ENCODE measurements at places on chromosomes 16 and 17.
A peak's percentile ranks its signal among the peaks of the same experiment; 100 is the strongest.

- no peak for DNase-seq
Observed at GRCh38 chr16:87580855-87581261, 21.4 kb upstream of the JPH3 start.

DNA sequence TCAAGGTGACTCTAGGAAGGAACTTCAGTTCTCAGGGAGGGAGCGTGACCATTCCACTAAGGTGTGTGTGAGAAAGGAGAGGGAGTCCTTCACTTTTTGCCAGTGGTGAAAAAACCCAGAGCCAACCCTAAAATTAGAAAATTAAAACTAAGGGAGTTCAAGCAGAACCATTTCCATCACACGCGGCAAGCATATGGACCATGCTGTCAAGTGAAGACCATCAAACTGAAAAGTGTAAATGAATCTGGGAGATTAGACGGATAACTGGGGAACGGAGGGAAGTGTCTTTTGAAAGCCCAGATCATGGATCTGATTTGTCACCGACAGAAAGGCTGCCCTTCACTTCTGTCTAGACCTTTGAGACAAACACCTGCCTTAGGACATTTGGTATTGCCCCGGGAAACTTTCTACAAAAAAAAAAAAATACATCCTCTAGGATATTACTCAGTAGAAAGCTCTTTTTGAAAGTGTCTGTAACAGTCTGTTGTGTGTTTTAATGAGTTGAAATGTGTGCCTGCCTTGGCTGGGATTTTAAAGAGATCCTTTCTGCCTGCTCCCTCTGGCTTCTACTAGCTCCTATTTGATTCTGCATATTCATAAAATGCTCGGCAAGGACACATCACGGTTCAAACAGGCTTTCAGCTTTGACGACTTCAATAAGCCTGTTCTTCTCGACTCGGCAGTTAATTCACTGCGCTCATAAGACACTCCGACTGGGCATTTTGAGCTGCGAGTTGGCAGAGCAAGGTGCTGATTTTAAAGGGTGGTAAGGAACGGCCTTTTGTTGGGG, 81.4 kb upstream of the ERCC4 start:
- no peak for DNase-seq

DNA sequence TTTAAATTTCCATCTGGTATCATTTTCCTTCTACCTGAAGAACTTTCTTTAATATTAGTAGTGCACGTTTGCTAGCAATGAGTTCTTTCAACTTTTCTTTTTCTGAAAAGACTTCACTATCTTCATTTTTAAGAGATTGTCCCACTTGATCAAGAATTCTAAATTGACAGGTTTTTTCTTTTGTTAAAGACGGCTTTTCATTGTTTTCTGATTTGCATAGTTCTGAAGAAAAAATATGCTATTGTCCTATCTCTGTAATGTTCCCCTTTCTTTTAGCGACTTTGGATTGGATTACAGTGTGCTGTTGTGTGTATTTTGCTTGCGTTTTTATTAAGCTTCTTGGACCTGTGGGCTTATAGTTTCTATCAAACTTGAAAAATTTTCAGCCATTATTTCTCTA, 126.3 kb upstream of the NACA2 start:
- DNase-seq = no peak

- no peak for DNase-seq
Observed at GRCh38 chr16:12995721-12996372, 94.4 kb downstream of the SHISA9 start.

DNA sequence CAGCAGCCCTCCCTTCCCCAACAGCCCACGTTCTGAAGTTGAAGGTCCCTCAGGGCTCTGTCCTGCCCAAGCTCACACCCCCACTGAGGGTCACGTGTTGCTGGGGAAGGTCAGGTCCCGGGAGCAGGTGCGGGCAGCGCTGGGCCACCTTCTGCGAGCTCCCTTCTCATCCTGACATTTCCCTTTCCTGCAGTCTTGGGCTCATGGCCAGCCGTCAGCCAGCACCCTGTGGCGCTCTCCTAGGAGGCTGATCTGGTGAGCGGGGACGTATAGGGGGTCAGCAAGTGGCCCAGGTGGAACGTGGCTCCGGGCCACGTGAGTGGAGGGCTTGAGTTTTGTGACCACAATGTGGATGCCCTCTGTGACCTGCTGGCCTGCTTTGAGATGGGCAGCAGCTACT, 73.4 kb downstream of the RAP1GAP2 start:
- no peak for DNase-seq

GRCh38 chr17:35082073-35082657, 18.7 kb upstream of the RFFL start:
- DNase-seq = no peak

GRCh38 chr17:42928714-42929496, 28.3 kb downstream of the G6PC1 start:
- peak; percentile 59 for DNase-seq

DNA sequence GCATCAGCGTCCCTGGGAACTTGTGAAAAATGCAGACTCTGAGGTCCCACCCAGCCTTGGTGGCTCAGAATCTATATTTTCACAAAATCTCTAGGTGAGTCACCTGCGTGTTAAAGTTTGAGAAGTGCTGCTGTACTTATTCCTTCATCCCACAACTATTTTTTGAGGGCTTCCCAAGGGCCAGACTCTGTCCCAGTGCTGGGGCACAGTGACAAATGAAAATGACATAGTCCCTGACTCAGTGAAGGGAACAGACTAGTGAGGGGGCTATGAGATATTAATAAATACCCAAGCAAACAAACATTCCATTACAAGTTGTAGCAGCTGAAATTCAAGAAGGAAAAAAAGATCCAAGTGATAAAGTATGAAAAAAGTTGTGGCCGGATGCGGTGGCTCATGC, 9.9 kb upstream of the EMP2 start:
- no peak for DNase-seq

GRCh38 chr16:68972720-68973119, 129.4 kb downstream of the TANGO6 start:
- no peak for DNase-seq

GRCh38 chr16:67917140-67917851, 14.4 kb downstream of the CTRL start:
- DNase-seq = no peak

DNA sequence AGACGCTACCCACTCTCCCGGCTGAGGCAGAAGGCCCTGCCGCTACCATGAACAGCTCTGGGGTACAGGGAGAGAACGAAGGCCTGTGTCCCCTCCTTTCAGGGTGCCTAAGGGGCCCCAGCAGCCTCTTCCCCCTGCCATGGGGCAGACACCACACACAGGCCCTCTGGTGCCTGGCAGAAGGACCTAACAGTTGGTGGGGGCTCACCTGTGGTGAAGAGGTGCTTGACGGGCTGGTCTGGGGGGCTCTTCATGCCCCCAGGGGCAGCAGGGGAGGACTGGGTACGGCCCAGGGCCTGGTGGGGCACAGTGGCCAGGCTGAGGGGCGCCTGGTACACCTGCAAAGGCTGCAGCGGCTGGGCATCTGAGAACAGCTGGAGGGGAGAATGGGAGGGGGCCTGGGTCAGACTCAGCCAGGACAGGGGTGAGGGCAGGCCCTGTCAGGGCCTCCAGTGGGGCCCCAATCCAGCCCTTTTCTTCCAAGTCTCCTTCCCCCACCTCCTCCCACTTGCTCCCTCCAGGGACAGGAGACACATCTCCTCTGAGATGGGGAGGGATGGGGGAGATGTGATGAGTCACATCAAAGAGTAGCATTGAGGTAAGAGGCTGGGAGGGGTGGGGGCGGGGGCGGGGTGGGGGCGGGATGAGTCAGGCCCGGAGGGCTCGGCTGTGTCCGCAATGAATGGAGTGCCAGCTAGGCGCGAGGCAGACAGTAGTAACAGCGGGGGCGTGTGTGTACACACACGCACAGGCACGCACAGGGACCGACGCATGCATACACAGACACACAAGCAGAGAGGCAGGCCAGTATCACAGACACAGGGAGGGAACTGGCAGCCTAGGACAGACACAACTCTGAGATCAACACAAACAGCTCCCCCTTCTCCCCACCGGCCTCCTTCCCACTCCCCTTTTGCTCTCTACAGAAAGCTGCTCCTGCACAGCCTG, 16.1 kb downstream of the G6PC3 start:
- peak; percentile 67 for DNase-seq

DNA sequence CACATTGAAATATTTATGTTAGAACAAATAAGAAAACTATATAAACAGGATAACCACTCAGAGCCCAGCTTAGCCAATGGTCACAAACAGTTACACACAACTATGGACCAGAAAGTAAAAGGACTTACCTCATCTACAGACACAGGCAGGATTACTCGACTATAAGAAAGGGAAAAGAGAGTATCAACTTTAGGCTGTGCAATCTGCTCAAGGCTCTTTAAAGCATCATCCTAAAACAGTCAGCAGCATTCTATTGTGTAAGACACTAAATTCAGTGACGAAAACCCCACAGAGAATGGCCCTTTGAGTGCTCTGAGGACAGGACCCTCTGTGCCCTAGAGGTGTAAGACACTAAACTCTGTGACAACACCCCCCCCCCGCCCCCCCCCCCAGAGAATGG, 4.2 kb downstream of the PITPNA start:
- no peak for DNase-seq

DNA sequence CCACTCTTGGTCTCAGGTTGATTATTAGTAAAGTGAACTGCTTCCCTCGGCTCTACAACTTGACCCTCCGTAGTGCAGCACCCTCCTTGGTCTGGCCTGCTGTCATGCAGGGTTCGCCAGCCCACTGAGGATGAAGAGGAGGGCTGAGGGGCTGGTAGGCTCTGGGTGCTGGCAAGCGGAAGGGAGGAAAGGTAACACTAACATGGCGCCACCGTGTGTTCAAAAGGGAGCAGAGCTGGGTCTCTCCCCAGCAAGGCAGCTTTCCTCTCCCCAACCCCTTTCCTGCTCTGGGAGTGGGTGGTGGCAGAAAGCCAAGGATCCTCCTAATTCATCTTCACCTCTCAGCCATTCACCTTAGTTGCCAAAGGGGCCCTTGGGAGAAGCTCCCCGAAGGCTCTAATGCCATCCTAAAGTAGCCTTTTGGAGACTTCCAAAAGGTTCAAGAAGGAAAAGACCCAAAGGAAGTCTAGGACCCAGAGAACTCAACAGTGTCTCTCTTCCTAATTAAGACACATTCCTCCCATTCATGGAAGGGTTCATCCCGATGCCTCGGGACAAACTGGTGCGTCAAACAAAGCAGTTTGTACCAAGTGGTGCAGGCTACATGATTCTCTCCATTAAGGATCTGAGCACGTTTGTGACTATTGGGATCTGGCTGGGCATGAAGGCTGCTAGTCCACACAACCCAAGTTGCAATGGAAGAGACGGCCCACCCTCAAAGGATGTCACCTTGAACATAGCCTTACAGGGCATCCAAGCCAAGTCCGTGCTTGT, 90.8 kb upstream of the TOB1 start:
- DNase-seq = peak; percentile 75

- DNase-seq = peak; percentile 48
Observed at GRCh38 chr16:70250748-70251628, 752 bp downstream of the EXOSC6 start.

DNA sequence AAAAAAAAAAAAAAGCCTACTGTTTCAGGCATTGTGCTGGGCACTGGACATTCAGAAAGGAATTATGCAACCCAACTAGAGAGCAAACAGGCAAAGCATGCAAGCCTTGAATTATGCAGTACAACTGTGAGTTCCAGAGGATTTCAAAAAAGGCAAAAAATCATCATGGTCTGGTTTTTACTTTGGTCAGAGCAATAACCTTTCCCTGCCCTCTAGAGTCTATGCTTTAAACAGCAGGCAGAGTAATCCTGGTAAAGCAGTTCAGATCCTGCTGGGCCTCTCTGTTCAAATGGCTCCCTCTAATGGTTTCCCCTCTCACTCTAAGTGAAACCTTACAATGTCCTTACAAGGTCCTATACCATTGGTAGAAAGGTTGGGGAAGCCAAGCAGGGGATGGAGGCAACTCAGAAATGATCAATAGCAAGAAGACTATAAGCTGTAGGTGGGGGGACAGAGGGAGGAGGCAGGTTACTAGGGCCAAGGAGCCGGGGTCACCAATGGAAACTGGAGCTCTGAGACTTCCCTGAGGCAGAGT, 4.6 kb upstream of the TAF15 start:
- DNase-seq = peak; percentile 47

GRCh38 chr17:57855391-57856035, 5.7 kb upstream of the MRPS23 start:
- DNase-seq = no peak

DNA sequence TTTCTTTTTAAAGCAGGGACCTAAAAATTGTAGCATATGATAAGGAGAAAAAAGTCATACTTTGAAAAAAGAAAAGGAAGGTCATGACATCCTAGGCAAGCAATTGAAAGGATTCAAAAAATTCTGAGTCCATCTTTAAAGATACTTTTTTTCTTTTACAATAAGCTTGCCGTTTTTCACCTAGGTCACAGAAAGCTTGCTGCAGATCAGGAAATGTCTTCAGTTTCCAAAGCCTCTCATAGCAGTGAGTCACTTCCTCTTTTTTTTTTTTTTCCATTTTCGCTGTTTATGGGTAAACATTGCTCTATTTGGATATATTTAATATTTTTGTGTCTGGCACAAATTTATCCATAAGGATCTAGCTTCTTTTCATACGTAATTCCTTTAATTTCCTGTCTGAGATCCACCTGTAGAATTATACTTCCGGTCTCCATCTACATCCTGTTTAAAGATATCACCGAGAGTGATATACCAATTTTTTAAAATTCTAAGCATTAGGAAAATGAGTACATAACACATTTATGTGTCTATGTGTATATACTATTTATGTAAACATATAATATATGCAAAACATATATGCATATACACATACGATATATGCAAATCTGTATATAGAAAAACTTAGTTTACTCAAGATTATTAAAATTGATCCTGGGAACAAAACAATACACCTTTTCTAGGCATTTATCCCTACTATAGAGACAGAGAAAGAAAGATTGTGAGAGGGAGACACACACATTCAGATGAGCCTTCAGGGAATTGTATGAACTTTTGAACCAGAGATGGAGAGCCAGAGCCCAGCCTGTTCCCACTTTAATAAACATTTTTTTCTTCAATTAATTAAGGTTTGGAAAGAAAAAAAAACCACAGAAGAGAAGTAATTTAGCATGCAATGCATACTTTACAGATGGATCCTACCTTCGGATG, 134.4 kb downstream of the SKAP1 start:
- no peak for DNase-seq

GRCh38 chr17:30957741-30958140, 13.1 kb upstream of the RNF135 start:
- DNase-seq = no peak

GRCh38 chr16:89616623-89617022, 3.2 kb downstream of the DPEP1 start:
- DNase-seq = no peak

DNA sequence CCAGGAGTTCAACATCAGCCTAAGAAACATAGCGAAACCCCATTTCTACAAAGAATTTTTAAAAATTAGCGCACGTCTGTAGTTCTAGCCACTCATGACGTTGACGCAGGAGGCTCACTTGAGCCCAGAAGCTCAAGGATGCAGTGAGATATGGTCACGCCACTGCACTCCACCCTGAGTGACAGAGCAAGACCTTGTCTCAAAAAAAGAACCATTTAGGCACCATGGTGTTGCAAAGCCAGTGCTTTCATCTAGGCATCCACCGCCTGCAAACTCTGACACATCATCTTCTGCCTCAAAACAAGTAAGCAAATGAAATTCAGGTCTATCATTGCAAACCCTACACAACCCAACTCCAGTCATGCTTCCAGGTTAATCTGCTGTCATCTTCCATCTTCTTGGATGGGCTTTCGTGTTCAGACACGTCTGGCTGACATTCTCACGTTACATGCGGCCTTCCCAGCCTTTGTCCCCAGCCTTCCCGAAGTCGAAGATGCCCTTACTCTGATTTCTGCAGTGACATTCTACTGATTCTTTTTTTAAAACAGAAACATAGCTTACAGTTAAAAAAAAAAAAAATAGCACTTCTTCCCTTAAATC, 8.9 kb downstream of the ANKRD11 start:
- no peak for DNase-seq

- DNase-seq = peak; percentile 29
Observed at GRCh38 chr16:84810518-84811273, 9.1 kb upstream of the CRISPLD2 start.

Measured in activated T-cell treated with anti-CD3 and anti-CD28 coated beads, Interleukin-2, amount 50 U/mL, for 48 hours (primary cell).